ENCODE measurements at places on chromosomes 11 and 22. TPM values are rescaled to one million over a fixed set of nuclear protein-coding genes. Genes with fewer than 3 reads are reported as not detected.

GRCh38 chr11:104653407-104653806, 244.9 kb downstream of the CASP12 start:
- no peak for DNase-seq

Gene INS
- not detected for total RNA-seq

DNA sequence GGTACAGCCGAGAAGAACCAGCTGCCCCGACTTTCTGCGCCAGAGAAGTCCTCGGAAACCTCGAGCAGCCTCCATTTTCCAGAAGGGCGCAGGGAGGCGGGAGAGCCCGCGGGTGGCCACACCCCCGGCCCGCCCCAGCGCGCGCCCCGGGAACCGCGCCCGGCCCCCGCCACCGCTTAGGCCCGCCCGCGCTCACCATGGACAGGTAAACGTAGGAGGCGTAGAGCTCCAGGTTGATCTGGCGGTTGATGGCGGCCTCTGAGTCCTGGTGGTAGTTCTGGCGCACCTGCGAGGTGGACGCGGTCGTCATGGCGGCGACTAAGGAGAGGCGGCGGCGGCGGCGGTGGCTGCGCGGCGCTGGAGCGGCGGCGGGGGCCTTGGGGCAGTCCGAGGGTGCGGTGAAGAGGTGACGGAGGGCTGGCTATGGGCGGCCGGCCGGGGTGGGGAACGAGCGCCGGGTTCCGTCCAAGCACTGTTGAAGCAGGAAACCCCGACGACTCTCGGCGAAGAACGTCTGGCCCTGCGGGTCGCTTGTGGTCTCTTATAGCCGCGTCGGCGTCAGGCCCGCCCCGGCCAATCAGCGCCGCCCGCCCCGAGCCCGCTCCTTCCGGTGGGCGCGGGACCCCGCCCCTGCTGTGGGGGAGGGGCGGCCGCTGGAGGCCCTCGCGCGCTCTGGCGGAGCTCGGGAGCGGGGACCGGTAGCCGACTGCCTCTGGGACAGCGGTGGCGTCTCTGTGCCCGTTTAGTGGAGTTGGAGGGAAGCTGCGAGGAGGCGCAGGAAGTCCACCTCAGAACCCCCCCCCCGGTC, at the start of gene FTH1:
Gene FTH1, minus strand, starts transcription at position 519 of the 808 bp plus-strand sequence. Its CDS starts 209 bp downstream, at position 310.
- DNase-seq = peak; percentile 93

DNA sequence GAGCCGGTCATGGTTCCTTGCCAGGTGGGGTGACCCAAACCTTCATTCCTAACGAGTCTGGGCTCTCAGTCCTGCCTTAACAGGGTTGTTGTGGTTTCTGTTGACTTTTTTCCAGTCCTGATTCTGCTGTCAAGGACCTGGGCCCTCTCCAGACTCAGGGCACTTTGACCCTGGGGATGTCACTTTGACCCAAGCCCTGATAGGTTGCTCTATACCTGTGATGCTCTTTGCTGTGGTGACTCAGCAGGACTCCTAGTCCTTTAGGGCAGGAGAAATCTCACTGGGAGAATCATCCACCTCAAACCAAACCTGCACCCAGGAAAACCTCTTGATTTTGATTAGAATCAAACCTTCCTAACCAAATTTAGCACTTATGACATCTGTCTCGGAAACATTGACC, 20.5 kb upstream of the MPPED1 start:
- no peak for DNase-seq

DNA sequence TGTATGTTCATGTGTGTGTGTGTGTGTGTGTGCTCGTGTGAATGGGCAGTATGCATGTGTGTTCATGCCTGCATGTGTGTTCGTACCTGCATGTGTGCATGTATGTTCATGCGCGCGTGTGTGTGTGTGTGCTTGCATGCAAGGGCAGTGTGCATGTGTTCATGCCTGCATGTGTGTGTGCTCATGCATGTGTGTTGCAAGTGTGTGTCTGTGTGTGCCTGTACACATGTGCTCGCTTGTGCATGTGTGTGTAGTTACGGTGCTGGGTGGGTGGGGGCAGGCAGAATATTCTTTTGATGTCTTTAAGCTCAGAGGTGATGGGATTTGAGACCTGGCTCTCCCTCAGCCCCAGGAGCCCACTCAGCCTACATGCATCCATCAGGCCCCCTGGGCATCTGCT, 822.1 kb downstream of the BRD1 start:
- DNase-seq = no peak

DNA sequence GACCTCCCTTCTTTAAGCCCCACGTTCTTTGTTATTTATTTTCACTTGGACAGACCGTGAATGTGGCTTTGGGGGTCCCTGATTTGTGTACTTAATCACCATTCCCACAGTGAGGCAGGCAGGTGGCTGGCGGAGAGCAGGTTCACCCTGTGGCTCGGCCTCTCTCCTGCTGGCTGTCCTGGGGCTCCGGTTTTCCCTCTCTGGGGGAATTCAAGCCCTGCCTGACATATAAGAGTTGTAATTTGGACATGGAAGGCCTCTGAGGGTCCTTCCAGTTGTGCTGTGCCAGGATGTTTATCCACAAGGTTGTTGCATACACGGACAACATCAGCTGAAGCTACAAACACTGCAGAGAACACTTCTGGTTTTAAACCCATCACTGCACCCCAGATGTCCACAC, 824.5 kb downstream of the TBC1D22A start:
- no peak for DNase-seq

- no peak for DNase-seq
Measured at GRCh38 chr22:50302564-50302963, 4.9 kb downstream of the PLXNB2 start.

- DNase-seq = no peak
Measured at GRCh38 chr11:114483929-114484328, 44.7 kb downstream of the REXO2 start.

- no peak for DNase-seq
Measured at GRCh38 chr11:103862094-103862801, 174.2 kb upstream of the DDI1 start.

- DNase-seq = no peak
Measured at GRCh38 chr11:88418508-88418907, 81.0 kb upstream of the CTSC start.
